Muscle of leg (tissue), 16 donors: ENCODE measurements at places on chromosomes 3 and 15. TPM values are rescaled to one million over a fixed set of nuclear protein-coding genes. Genes with fewer than 3 reads are reported as not detected.
A peak's percentile ranks its signal among the peaks of the same experiment; 100 is the strongest.

The IL16 gene
- polyA plus RNA-seq = 7.3 TPM

The SLC22A13 gene
- 0.15 TPM for polyA plus RNA-seq

The ALDH1L1 gene
- 0.15 TPM for polyA plus RNA-seq

The MUC4 gene
- polyA plus RNA-seq = 0.88 TPM

- no peak overlapping the region for H3K4me3 ChIP-seq
- no peaks in the 10 kb centered on the region for H3K27me3 ChIP-seq
- DNase-seq = no peak
- no peaks in the 10 kb centered on the region for H3K4me1 ChIP-seq
These were observed 70.2 kb downstream of the MYRIP start for GRCh38 chr3:39879581-39879980.

DNA sequence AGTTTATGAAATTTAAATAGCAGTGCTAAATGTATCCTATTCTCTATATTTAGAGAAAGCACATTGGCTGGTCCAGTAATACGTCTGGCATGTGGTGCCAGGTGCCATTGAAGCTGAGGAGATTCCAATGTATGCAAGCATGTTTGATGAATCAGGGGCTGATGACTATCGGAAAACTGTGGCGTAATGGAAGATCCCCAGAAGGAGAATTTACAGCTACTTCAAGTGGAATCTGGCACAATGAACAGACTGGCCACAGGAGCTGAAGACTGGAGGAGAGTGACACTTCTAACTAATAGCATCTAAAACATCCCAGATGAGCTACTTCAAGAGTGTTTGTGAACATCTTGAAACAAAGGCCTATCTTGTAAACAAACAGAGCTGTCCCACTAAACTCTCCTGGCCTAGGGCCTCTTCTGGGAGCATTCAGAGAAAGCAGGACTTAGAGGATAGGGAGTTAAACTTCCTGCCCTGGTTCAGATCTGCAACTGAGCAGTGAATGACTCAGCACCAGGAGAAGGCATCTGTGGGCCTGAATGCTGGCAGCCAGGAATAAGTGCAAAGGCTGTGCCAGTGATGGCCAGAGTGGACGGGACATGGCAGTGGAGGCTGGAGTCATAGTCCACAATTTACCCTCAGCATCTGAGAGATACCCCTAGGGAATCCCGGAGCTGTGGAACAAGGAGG is 15.2 kb upstream of the ACTC1 start:
- no peak overlapping the region for H3K4me3 ChIP-seq
- peaks cover 14% of the 10 kb centered on the region for H3K4me1 ChIP-seq
- no peaks in the 10 kb centered on the region for H3K27me3 ChIP-seq
- peak; percentile 35 for DNase-seq

GRCh38 chr15:98560338-98560737 is 88.0 kb upstream of the IGF1R start:
- H3K27ac ChIP-seq = no peak overlapping the region
- DNase-seq = no peak
- no peaks in the 10 kb centered on the region for H3K4me1 ChIP-seq
- H3K27me3 ChIP-seq = peaks cover 5% of the 10 kb centered on the region
- no peaks in the 10 kb centered on the region for H3K36me3 ChIP-seq

DNA sequence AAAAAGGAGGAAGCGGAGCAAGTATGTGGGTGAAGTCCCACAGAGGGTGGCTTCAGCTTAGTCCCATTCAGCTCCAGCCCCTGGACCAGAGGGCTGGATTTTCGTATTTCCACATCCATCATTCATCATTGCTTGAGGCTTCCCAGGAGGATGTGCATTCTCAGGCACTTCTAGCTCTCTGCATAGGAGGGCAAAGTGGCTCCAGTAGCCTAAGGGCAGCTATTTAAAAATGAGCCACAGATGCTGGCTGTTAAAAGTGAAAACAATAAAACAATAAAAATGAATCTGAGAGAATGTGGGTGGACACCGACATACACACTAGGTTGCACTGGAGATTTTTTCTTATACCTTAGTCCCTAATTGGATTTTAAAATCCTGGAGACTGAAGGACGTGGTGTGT is 629.2 kb upstream of the ZNF385D start:
- no peak overlapping the region for H3K27ac ChIP-seq
- no peaks in the 10 kb centered on the region for H3K4me1 ChIP-seq
- H3K36me3 ChIP-seq = no peaks in the 10 kb centered on the region

DNA sequence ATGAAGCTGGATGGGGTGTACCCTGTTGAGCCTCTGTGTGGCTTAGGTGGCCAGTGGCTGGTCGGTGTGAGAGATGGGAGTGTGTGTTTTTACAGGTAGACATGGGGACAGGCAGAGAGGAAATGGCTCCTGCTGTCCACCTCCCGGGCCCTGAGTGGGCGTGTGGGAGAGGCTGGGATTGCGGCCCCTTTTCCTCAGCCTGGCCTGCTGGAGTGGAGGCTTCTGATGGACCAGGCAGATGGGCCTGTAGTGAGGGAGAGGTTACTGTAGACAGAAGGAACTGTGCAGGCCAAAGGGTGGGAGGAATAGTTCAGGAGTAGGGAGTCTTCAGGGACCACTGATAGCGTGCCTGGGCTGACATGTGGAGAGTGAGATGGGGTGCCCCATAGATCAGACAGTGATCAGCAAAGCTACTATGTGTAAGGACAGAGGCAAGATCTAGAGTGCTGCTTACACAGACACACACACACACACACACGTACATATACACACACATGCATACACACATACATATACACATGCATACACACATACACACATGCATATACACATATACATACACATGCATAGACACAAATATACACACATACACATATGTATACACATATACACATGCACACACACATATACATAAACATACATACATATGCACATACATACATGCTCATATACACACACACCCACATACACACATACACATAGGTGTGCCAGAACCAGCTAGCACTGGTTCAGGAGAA is 26.4 kb downstream of the ACAA1 start:
- no peak overlapping the region for H3K4me3 ChIP-seq
- no peak for DNase-seq
- peaks cover 9% of the 10 kb centered on the region for H3K4me1 ChIP-seq
- peaks cover 1% of the 10 kb centered on the region for H3K27me3 ChIP-seq
- H3K27ac ChIP-seq = no peak overlapping the region
- no peaks in the 10 kb centered on the region for H3K36me3 ChIP-seq

DNA sequence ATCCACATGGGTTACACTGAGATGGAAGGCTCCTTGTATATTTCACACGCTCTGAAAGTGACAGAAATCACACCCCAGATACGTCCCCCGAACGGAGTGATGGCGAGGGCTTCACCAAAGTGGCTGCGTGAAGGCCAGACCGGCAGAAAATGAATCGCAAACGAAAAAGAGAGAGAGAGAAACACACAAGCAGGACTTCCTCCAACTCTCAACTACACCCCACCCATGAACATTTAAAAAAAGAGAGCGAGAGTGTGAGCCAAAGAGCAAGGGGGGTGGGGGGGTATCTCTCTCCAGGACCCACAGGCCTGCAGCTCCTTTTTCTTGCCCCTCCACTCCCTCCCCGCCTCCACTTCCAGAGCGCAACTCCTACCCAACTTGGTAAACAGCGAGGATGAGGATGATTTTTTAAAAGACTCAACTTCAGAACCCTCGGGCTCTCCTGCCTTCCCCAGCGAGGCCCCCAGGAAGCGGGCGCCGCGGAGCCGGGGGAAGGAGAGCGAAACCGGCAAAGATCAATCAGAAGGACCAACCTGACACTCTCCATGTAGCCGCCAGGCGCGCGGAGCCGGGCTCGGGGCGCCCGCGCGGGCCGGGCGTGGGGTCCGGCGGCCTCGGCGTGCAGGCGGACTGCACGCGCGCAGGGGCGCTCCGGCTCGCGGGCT is 519.1 kb downstream of the FOXP1 start:
- H3K4me3 ChIP-seq = peak overlapping the region; percentile 78
- DNase-seq = peak; percentile 88
- H3K27me3 ChIP-seq = no peaks in the 10 kb centered on the region

GRCh38 chr15:43208052-43209002 is 12.5 kb downstream of the EPB42 start:
- DNase-seq = no peak
- no peaks in the 10 kb centered on the region for H3K4me1 ChIP-seq
- peaks cover 34% of the 10 kb centered on the region for H3K27me3 ChIP-seq
- no peak overlapping the region for H3K27ac ChIP-seq
- no peaks in the 10 kb centered on the region for H3K36me3 ChIP-seq

GRCh38 chr3:124691599-124691998 is 38.7 kb upstream of the UMPS start:
- no peak for DNase-seq
- no peaks in the 10 kb centered on the region for H3K36me3 ChIP-seq
- H3K27me3 ChIP-seq = no peaks in the 10 kb centered on the region
- H3K27ac ChIP-seq = no peak overlapping the region
